ENCODE measurements at places on chromosomes 7 and 10. TPM values are rescaled to one million over a fixed set of nuclear protein-coding genes. Genes with fewer than 3 reads are reported as not detected.

SDHAF3 gene
- 17.5 TPM for total RNA-seq

LRRC17 gene
- 0.18 TPM for total RNA-seq

OPN1SW gene
- not detected for total RNA-seq

GATA3 gene
- total RNA-seq, result 163 TPM

DENND2A gene
- not detected for total RNA-seq

TRIM73 gene
- 11.1 TPM for total RNA-seq

KCNMA1 gene
- 0.39 TPM for total RNA-seq

FANK1 gene
- not detected for total RNA-seq

AS3MT gene
- total RNA-seq, result 0.36 TPM

SPDYE9 gene
- total RNA-seq, result not detected

SPDYE2B gene
- total RNA-seq, result not detected
